ENCODE measurements at places on chromosomes 4 and X. TPM values are rescaled to one million over a fixed set of nuclear protein-coding genes. Genes with fewer than 3 reads are reported as not detected.

GRCh38 chr4:52894443-52894842 is 32.3 kb downstream of the RASL11B start:
- no peak for DNase-seq

- DNase-seq = no peak
Observed at GRCh38 chrX:6227453-6227835, 1.2 kb downstream of the NLGN4X start.

DNA sequence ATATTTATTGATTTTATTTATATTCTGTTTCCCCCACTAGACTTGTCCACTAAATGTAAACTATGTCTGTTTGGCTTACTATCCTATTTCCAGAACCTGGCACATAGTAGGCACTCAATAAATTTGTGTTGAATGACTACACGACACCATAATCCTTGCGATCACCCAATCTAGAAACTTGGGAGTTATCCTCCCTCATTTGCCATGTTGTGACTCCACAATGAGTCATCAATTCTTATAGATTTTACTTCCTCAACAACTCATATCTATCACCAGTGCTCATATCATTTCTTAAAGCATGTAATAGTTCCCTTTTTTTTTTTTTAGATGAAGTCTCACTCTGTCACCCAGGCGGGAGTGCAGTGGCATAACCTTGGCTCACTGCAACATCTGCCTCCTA is 39.9 kb upstream of the VAMP7 start:
- DNase-seq = no peak

DNA sequence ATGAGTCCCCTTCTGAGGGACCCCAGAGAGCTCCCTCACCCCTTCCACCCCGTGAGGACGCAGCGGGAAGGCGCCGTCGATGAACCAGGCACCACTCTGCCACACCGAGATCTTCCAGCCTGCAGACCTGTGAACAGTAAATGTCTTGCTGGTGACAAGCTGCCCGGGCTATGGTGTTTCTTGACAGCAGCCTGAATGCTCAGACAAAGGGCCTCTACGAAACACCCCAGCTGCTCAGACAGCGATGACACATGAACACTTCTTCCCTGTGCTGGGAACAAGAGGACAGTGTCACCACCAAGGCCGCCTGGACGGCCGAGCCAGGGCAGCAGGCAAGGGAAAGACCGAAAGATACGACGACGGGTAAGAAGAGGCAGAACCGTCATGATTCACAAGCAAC is 30.6 kb upstream of the GTPBP6 start:
- no peak for DNase-seq

Gene SLC26A1
- polyA plus RNA-seq = 7.7 TPM

Gene TLR10
- polyA plus RNA-seq = 0.87 TPM

Gene MEPE
- polyA plus RNA-seq = not detected

Data from right renal cortex interstitium (tissue), 3 donors.